ENCODE measurements at places on chromosomes 2 and 18.

DNA sequence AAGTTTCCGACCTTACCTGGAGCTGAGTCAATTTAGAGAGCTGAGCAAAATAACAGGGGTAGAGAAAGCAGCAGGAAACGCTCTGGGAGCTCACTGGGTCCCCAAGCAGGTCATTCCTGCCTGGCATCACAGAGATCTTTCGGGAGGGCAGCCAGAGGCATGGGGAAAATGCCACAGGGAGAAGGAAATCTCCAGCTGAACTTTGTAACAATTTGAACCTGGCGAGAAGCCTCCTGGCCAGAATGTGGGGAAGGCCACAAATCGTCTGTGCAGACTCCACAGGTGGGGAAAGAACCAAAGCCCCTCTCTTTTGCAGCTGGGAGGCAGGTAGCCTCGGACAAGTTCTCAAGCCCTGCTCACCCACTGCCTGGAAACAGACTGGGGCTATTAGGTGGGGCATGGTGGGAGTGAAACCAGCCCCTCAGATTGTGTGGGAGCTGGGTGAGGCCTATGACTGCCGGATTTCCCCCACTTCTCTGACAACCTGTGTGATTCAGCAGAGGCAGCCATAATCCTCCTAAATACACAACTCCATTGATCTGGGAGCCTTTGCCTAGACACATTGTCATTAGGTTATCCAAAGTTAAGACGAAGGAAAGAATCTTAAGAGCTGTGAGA is 53.9 kb downstream of the INO80D start:
- no peak for DNase-seq

GRCh38 chr18:1014509-1014908 is 109.8 kb downstream of the ADCYAP1 start:
- DNase-seq = no peak

- no peak for DNase-seq
Observed at GRCh38 chr2:138115666-138116065, 151.4 kb downstream of the HNMT start.

GRCh38 chr18:49788327-49788898 is 24.9 kb downstream of the ACAA2 start:
- DNase-seq = no peak

GRCh38 chr2:31404827-31405226 is 9.7 kb downstream of the XDH start:
- DNase-seq = no peak

DNA sequence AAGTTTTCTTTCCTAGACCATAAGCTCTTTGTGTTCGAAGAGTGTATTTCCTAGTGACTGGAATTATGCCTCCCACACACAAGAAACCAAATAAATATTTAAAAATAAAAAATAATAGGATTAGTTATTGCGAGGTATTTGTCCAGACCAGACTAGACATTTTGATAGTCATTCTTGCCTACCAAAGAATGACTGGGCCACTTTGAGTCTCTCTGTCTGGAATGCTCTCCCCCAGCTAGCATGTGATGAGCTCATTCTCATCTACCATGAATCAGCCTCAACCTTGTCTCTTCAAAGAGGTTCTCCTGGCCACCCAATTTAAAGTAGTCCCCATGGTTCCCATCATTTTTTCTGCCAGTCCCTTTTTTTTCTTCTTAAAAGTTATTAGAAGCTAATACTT is 13.9 kb upstream of the DSC1 start:
- no peak for DNase-seq

DNA sequence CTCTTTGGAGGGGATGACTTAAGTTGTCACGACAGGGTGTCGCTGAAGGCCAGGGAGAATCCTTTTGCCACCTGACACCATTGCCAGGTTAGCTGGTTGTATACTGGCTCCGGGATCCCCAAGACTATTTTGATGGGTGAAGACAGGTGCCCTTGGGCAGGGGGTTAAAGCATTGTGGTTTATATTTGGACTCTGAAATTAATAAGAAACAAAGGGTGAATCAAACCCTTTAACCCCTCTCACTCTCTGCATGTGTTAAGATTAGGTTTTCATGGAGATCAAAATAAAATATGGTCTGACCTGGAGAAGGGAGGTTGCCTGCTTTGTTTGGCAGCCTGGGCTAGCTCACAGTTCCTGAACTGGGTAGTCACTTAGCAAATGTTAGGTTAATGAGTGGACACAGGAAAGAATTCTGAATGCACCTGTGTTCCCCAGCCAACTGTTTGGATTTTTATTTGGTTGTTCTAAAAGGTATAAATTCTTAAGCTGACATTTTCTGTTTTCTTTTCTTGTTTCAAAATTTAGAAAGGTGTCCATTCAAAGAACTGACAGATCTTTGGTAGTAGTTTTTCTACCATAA is 301.7 kb downstream of the KCNS3 start:
- DNase-seq = no peak

- DNase-seq = no peak
Observed at GRCh38 chr2:216559625-216560156, 61.0 kb downstream of the RPL37A start.

DNA sequence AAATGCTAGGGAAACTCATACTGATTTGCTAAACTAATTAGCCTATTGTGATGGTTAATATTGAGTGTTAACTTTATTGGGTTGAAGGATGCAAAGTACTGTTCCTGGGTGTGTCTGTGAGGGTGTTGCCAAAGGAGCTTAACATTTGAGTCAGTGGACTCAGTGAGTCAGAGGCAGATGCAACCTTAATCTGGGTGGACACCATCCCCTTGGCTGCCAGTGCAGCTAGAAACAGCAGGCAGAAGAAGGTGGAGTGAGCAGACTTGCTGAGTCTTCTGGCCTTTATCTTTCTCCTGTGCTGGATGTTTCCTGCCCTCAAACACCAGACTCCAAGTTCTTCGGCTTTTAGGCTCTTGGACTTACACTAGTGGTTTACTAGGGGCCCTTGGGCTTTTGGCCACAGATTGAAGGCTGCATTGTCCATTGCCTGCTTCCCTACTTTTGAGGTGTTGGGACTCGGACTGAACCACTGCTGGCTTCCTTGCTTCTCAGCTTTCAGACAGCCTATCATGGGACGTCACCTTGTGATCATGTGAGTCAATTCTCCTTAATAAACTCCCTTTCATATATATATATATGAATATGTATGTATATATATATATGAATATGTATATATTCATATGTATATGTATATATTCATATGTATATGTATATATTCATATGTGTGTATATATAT is 69.7 kb downstream of the RPRM start:
- DNase-seq = no peak

DNA sequence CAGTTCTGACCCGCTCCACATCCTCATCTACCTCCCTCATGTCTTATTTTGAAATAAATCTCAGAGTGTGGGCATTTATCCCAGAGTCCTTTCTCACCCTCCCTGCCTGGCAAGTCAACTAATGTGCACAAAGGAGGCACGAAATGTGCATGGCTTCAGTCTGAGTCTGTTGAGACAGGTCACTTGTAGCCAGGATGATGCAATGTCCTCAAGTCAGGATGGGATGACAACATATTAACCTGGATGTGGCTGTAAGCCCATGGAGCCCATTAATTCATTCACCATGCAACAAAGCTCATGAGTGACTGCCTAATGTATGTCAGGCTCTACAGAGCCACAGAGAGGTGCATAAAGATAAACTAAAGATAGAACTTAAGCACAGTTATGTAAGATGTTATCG is 34.5 kb downstream of the KCNG3 start:
- no peak for DNase-seq

GRCh38 chr18:35143622-35144596 is 96.9 kb upstream of the ZNF397 start:
- peak; percentile 27 for DNase-seq

- DNase-seq = no peak
Observed at GRCh38 chr18:57780706-57781347, 22.3 kb downstream of the ATP8B1 start.
